ENCODE measurements at places on chromosomes 6 and 20.
A peak's percentile ranks its signal among the peaks of the same experiment; 100 is the strongest.

GRCh38 chr6:72626126-72626525, 4.3 kb downstream of the KCNQ5 start:
- DNase-seq: no peak

- no peak for DNase-seq
Measured at GRCh38 chr20:44504402-44505307, 17.2 kb downstream of the SERINC3 start.

- no peak for DNase-seq
Measured at GRCh38 chr6:134932098-134932497, 17.8 kb downstream of the ALDH8A1 start.

- DNase-seq: peak; percentile 10
Measured at GRCh38 chr6:45681860-45682511, 304.3 kb upstream of the SUPT3H start.

- DNase-seq: no peak
Measured at GRCh38 chr6:21970569-21971300, 326.1 kb downstream of the PRL start.

- DNase-seq: no peak
Measured at GRCh38 chr6:75334266-75335040, 49.9 kb upstream of the TMEM30A start.

DNA sequence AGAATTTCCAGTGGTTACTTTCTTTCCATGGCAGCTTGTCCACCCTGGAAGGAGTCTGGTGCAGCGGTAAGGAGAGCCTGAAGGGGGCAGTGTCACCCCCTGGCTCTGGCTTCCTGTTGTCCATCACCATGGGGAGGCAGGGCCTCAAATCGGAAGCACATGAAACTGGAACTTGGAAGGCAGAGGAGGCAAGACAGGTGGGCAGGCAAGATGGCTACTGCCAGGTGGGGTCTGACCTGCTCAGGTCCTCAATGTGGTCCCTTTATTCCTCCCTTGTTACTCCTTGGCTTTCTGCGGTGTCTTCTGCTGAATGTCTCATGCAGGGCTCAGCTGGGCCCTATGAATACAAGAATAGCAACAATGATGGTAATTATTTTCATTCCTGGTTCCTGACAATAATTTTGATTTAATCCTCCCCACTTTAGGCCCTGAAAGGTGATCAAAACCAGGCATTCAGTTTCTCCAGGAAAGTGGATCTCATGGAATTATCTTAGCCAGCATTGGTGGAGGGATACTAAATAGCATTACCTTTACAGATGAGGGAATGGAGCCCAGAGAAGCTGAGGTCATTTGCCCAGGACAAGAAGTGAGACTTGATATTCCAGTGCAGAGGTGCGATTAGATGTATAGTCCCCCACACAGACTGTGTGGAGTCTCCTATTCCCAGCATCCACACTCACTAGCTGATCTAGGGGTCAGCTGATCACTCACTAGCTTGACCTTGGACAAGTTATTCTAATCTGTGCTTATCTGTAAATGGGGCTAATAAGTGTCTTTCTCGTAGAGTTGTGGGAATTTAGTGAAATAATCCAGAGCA, 17.6 kb upstream of the SNAI1 start:
- DNase-seq: no peak

- DNase-seq: no peak
Measured at GRCh38 chr6:36851626-36852025, 12.4 kb upstream of the CPNE5 start.

- no peak for DNase-seq
Measured at GRCh38 chr6:31730631-31731086, 1.6 kb upstream of the DDAH2 start.

DNA sequence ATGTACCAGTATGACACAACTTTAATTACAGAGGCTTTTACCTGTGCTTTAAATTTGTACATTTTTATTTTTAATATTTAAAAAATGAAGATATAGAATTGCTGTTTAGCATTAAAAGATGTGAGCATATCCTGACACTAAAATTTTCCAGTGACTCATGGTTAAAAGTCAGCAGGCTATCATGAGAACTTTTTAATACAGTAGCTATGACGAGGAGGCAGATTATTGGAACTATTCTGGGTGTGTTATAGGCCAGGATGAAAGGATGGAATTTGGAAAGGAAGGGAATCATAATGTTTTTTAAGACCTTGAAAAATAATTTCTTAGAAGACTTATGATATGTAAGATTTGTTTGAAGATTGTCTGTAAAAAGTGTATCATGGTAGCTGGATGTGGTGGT, 91.0 kb downstream of the GFRA4 start:
- no peak for DNase-seq

DNA sequence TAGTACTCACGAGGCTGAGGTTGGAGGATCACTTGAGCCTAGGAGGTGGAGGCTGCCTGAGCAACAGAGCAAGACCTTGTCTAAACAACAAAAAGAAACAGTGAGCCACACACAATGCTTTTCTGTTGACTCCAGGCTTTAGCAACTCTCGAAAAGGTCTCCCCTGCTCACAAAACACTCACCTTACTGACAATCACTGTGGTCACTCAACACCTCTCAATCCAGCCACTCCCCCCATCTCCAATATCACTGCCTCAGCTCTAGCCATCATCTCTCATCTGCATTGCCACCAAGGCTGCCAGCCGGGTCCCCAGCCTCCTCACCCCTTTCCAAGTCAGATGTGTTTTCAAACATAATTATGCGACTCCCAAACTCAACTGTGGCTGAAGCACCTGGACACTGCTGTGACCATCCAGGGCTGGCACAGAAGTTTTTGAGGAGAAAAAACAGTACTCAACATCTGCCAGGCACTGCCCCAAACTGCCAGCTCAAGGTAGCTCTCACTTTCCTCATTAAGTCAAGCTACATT, 218.0 kb upstream of the ARID1B start:
- DNase-seq: no peak

- DNase-seq: no peak
Measured at GRCh38 chr20:59807909-59808728, 125.3 kb downstream of the SYCP2 start.

DNA sequence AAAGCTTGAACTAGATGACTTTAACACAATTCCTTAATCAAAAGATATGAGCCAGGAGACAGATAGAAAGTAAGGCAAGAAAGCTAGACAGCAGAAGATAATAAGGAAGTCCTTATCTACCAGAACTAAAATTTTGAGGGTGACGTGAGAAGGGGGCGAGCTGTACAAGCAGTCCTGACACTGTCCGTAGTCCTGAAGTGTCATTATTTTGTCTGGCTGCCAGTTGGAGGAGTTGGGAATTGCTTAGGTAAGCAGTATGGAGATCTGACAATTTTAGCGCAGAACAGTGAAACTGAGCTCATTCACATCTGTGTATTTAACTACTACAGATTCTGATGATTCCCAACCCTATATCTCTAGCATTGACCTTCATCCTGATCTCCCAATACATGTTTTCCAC, 25.8 kb upstream of the CEP85L start:
- DNase-seq: no peak

DNA sequence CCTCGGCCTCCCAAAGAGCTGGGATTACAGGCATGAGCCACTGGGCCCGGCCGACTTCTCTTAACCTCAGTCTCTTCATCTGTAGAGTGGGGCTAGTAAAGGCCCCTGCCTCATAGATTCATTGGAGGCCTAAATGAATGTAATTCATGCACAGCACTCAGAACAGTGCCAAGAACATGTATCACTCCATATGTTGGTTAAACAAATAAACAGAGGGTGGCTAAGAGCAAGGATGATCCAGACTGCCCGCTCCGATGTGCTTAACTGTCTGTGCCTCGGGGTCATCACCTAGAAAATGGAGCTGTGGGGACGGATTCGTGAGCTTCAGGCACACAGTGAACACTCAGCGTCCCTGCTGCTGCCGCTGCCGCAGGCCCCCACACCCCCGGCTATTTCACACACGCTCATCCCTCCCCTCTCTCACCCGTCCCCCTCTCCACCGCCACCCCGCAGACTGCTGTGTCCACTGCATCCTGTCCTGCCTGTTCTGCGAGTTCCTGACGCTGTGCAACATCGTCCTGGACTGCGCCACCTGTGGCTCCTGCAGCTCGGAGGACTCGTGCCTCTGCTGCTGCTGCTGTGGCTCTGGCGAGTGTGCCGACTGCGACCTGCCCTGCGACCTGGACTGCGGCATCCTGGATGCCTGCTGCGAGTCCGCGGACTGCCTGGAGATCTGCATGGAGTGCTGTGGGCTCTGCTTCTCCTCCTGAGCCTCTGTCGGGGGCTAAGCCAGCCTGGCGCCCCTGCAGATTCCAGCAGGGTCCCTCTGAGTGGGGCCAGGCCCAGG, 14.8 kb downstream of the MDFI start:
- no peak for DNase-seq

DNA sequence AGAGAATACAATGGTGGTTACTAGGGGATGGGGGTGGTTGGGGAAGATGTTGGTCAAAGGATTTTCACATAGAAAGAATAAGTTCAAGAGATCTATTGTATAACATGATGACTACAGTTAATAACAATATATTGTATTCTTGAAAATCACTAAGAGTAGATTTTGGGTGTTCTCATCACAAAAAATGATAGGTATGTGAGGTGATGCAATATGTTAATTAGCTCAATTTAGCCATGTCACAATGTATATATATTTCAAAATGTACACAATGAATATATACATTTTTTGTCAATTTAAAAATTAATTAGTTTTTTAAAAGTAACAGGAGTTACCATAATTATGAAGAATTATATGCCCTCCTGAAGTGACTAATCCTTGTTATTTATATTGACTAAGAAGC, 22.3 kb downstream of the ZNF133 start:
- no peak for DNase-seq

DNA sequence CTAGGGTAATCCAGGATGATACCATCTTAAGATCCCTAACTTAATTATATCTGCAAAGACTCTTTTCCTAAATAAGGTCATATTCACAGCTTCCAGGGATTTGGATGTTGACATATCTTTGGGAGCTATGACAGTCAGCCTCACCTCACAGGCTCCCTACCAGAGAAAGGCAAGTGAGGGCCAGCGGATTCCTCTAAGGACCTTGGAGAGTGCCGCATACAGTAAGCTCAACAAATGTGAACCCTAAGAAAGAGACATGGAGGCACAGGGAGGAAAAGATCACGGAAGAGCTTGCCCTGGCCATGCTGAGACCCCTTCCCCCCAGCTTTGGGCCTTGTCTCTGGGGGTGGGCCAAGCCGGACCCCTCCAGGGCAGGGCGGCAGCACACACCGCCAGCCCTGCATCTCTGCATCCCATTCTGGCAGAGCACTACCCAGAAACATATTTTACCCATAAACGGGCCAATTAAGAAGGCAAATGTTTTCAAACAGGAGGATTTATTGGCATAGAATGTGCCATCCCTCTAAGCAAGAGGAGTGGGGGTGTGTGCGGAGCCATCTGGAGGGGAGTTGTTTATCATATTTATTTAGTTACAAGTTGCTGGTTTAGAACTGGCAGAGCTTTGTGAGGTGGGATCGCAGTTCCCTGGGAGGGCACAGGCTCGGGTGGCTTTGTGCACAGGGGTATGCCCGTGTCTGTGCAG, 55.4 kb downstream of the CHMP4B start:
- DNase-seq: no peak

- no peak for DNase-seq
Measured at GRCh38 chr6:105748737-105749161, 337.4 kb upstream of the PRDM1 start.

DNA sequence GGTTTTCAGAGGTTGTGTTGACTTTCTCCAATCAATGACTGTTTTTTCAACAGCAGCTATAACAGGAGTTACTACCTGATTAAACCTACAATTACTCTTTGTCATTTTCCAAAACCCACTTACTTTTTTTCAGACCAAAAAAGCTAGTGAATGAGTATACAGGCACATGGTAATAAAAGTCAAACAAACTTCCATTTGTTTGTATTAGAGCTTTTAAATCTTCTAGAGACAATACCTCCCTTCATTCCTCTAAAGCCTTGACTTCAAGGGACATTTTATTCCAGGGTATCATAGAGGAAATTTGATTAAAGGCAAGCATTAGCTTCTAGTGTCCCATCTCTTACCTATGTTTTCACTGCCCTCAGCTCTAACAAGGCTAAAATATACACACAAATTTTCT, 52.7 kb downstream of the IL22RA2 start:
- no peak for DNase-seq

DNA sequence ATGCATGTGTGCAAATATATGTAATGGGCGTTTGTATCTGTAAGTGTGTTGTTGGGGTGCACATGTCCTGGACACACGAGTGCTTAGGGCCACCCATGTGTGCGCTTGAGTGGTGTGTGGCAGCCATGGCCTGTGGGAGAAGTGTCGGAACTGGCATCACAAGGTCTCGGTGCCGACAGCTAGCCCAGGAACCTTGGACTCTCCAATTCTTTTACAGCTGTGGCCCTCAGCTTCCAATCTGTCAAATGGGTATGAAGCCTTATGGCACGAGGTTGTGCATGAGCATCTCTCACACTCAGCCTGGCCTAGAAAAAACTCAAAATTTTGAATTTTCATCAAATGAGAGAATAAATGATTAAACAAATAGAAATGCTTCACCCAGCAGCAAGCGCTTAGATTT, 42.0 kb downstream of the SPDEF start:
- no peak for DNase-seq

DNA sequence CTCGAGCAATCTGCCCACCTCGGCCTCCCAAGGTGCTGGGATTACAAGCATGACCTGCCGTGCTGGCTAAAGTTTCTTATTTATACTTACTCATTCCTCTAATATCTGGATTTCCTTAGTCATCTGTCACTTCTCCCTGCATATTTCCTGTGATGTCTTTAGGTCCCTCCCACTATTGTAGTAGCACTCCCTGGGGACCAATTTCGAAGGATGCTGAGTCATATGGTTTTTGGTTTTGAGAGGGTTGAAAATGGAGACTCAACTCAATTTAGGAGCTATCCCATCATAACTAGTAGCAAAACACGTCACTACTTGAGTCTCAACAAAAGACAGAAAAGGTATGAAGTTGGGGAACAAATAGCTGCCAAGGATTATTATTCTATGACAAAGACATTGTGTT, 20.2 kb downstream of the MCUR1 start:
- no peak for DNase-seq

- DNase-seq: no peak
Measured at GRCh38 chr20:47020231-47020630, 125.6 kb downstream of the EYA2 start.

- no peak for DNase-seq
Measured at GRCh38 chr6:135985471-135985870, 134.0 kb downstream of the PDE7B start.

DNA sequence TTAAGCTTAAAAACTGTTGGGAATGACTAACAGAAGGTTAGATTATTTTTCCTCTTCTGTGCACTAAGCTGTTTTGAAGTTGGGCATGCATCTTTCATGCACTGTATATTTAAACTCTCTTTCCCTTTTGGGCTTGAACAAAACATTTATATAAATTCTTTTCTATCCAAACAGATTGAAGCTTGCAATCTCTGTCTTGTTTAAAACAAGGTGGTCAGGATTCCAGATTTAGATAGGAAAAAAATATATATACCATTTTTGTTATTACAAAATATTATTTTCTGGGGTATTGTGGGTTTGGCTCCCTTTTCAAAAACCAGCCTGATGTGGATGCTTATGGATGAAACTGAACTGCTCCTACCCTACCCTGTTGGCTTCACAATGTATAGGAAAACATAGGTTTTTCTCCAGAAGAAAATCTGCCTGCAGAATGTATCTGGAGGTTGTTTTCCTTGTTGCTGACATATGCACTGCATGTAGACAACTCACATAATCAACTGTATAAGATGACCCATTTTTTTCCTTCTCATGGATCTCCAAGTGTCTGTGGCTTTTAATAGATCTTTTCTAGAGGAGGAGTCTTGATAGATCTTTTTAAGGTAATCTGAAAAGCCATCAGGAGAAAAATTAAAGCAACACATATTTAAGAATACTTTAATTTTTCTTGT, 146.3 kb downstream of the PRL start:
- no peak for DNase-seq
